GM12865 (cell line): ENCODE measurements at places on chromosomes 6 and 20.

DNA sequence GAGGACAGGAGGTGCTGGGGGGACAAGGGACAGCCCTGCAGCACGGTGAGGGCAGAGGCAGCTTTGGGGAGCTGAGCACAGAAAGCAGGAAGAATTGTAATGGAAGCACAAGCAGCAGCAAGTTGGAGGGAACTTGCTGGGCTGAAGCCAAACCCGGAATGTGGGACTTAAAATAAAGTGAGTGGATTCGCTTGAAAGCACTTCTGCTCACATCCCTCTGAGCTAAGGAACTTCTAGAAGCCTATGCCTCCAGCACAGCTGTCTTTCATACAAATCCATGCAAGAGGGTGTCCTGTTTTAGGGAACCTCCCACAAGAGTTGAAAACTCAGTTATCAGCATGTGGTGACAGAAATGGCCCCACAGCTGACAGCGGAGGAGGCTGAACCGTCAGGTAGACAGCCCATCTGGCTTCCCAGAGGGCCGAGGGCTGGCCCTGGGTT lies 71.4 kb upstream of the MLN start:
- DNase-seq = no peak

GRCh38 chr6:69584913-69585729 lies 211.7 kb downstream of the LMBRD1 start:
- DNase-seq = peak; percentile 66

DNA sequence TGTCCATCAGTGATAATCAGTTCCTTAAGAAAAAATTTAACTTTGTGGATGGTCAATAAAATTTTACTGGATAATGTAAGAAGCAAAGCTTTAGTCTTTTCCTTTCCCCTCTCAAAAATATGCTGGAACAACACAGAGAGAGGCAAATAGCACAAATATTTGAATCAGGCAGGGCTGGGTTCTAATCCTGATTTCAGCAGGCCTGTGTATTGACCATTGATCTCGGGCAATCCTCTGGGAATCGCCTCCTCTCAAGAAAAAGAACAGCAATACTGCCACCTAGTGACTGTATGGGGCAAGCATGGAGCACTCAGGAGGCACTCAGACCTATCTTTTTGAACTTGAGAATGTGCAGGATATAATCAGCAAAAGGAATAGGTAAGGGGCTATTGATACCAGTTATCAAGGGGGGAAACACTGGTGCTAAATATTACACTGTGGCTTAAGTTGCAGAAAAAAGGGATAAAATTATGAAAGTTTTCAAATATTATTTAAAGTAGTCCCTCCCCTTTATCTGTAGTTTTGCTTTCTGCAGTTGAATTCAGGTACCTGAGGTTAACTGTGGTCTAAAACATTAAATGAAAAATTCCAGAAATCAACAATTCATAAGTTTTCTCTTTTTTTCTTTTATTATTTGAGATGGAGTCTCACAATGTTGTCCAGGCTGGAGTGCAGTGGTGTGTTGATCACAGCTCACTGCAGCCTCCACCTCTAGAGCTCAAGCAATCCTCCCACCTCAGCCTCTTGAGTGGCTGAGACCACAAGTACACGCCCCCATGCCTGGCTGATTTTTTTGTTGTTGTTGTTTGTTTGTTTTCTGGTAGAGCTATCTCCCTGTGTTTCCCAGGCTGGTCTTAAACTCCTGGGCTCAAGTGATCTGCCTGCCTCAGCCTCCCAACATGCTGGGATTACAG lies 91.8 kb upstream of the NHSL1 start:
- DNase-seq = peak; percentile 71

- DNase-seq = no peak
These were observed 107.6 kb upstream of the TRAF3IP2 start for GRCh38 chr6:111713236-111713635.
